ENCODE measurements at places on chromosomes 16 and 17.

DNA sequence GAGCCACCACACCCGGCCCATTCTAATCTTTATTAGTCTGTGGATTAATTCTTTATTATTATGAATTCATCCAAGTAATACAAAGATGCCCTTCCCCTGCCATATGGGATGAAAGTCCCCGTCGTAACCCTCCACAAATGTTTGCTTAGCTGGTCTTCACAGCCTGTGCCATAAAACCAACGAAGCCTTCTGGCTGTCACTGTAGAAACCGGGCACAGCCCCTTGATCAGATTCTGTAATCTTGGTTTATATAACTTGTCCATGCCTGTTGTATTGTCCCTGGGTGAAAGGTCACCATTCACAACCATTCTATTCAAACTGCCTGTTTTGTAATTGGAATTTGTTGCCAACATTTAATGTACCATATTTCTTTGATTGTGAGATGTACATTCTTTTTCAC is 66.5 kb downstream of the ATP2C2 start:
- no peak for DNase-seq

GRCh38 chr17:72030067-72030899 is 90.5 kb upstream of the SOX9 start:
- DNase-seq: no peak

GRCh38 chr16:27321013-27321915 is 7.5 kb downstream of the IL4R start:
- DNase-seq: peak; percentile 37

DNA sequence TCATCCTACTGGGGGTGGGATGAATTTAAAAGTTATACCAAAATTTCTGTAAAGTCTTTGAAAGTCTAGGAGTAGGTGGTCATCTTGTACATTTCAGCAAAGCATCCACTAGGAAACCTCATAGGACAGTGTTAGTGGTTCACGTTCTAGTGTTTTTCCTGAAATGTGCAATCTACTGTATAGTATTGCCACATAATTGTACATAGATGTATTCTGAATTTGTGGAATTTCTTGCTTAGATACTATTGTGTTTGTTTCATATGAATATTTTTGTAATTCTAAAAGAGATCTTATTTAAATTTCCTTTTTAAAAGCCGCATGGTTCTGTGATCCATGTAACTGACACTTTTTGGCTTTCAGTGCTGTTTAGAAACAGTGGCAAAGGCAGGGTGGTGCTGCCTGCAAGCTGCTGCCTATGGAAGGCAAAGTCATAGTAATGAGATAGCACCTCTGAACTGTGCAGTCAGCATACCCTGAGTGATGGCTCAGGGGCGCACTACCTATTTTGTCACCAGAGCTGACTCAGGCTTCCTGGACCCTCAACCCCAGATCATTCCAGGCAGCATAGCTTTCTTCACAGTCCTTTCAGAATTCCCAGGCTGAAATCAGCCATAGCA is 193.3 kb downstream of the MRTFB start:
- no peak for DNase-seq

DNA sequence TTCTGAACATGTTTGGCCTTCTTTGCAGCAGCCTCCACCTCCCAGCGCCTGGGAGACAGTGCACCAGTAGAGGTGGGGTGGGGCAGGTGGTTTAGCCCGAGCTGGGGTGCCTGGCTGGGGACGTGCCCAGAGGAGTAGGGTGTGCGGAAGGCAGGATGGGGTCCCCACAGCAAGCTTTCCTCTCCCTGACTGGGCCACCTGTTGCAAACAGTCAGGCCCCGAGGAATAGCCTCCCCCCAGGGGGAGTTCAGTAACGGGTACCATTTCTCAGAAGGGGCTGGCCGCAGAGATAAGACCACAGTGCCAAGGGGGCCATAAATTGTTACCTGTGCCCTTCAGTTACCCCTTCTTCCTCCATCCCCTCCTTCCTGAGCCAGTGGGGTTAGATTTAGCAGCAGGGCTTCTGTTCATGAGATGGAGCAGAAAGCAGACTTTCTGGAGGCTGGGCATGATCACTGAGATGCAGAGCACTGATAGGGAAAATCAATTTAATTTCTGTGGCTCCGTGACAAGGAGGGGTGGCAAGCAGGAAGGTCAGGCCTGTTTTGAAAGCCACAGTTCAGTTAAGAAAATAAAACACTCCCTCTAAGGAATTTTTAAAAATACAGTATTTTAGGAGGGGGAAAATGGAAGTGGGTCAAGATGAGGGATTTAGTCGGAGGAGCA is 181.9 kb downstream of the MSI2 start:
- DNase-seq: no peak

GRCh38 chr17:65301184-65301583 is 164.0 kb downstream of the RGS9 start:
- DNase-seq: no peak

- no peak for DNase-seq
Measured at GRCh38 chr17:33989361-33990148, 265.5 kb upstream of the CCL2 start.

- no peak for DNase-seq
Measured at GRCh38 chr17:35660902-35661301, 70.5 kb upstream of the RASL10B start.

GRCh38 chr17:47803751-47804150 is 17.8 kb downstream of the OSBPL7 start:
- no peak for DNase-seq

- DNase-seq: no peak
Measured at GRCh38 chr16:81830845-81831540, 51.9 kb downstream of the PLCG2 start.

DNA sequence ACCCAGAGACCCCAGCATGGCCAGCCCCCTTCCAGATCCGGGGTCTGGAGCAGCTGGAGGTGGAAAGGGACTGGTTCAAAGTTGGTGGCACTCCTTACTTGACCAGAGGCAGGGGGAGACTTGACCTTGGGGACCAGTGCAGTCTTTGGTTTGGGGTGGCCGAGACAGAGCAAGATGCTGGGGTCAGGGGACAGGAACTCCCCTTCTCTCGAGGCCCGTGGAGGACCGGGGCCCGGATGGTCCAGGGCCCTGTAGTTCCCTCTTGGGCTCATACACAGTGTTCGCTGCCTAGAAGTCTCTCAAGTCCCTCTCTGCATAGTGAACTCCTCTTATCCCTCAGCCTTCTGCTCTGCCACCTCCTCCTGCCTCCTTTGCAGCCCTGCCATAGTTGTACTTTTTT is 601 bp upstream of the PRSS33 start:
- DNase-seq: no peak

DNA sequence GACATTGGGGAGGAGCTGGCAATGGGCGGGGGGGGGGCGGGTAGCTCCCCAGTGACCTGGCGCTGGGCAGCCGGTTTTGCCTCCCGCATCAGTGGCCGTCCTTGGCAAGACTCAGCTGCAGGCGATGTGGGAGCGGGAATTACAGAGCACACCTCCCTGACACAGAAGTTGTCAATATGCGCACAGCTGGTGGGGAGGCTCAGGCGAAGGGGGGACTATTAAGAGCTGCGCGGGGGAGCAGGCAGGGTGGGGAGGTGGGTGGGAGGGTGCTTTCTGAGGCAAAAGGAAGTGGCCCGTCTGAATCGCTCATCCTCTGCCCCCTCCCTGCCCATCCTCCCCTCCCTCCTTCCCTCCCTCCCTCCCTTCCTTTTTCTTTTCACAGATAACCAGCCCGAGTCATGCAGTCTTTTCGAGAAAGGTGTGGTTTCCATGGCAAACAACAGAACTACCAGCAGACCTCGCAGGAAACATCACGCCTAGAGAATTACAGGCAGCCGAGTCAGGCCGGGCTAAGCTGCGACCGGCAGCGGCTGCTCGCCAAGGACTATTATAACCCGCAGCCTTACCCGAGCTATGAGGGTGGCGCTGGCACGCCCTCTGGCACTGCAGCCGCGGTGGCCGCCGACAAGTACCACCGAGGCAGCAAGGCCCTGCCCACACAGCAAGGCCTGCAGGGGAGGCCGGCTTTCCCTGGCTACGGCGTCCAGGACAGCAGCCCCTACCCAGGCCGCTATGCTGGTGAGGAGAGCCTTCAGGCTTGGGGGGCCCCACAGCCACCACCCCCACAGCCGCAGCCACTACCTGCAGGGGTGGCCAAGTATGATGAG is 44.0 kb downstream of the SREBF1 start:
- peak; percentile 23 for DNase-seq

DNA sequence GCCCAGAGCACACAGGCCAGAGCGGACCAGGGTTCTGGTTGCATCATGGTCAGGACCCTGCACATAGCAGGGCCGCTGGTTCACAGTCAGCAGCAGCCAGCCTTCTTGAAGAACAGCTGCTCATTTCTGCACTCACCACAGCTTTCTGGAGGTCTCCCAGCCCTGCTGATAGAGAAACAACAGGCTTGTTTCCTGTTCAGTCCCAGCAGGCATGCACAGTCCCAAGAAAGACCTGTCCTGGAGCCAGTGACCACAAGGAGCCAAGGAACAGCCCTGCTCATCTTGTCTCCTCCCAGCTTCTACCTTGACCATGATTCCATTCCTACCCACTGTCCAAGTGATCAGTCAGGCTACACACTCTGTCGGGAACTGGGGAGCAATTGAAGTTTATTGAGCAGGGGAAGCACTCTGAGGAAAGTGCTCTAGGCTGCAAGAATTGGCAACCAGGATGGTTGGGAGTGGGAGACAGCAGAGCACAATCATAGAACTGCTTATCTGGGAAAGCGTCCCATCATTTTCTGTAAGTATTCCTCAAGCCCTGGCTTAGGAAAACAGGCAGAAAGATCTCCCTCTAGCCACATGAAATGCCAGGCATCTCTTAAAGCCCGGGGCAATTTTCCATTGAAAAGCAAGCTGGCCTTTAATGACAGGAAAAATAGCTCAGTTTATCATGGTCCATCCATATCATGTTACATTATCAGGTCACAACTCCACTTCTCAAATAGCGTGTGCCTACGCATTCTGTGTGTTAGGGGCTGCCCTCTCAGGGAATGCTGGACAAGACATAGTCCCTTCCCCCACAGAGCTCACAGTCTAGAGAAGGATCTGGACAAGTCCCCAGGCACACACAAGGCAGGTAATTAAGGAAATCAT is 155.4 kb upstream of the FOXF1 start:
- DNase-seq: no peak

DNA sequence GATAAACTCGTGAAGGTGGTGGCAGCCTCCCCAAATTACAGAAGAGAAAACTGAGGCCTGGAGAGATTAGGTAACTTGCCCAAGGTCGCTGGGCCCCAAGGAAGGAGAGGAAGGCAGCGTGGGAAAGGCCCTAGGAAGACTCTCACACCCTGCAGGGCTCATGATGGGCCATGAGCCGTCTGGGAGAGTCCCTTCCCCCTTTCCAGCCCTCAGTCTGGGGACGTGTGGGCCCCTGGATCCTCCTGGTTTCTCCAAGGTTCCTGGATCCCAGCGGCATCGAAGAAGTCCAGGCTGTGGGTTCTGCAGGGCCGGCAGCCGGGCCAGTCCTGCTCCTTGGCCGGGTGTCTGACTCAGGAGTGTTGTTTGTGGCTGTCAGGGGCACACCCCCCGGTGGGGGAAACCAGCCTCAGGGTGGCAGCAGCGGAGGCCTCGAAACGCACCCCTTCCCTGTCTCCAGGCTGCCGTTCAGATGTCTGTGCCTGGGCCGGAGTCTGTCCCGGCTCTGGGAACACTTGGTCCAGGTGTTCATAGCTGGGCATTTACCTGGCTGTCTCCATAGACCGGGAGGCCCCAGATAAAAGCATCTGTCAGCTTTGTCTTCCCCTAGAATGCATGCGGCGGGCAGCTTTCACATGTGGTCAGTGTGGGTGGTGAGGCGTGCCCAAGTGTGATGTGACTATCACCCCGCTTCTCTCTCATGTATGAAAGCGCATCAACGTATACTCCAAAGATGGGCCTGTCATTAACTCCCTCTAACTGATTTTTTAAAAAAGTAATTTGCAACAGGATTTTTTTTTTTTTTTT is 3.7 kb upstream of the RAP1GAP2 start:
- no peak for DNase-seq

- peak; percentile 38 for DNase-seq
Measured at GRCh38 chr16:4529085-4530060, 9.2 kb downstream of the CDIP1 start.

DNA sequence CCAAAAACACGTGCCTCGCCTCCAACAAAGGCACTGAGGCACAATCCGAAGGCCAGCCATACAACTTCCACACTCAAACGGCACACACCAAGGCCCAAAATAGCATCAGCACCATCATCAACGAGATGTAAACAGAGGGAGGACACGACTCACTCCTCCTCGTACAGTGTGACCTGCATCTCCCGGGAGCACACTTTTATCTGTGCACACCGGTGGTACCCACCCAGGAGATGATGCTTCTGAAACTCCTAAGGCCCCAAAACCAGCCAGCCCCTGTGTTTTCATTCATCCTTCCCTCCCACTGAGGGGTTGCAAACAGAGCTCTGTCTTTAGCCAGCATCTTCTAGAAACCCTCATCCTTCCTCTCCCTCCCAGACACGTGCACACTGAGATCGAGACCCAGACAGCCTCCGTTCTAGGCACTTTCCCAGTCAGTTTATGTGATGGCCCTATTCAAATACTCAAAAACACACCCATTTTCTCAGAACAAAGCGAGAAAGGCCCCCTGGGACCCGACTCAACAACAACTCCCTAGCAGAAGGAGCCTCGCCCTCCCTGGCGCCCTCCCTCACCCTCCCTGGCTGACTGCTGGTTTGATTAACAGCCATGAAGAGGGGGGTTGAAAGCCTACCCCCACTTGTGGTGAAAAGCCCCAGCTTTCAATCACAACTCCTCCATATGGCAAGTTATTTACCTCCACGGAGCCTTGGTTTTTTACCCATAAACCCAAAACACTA is 76.3 kb downstream of the GAS7 start:
- DNase-seq: no peak

DNA sequence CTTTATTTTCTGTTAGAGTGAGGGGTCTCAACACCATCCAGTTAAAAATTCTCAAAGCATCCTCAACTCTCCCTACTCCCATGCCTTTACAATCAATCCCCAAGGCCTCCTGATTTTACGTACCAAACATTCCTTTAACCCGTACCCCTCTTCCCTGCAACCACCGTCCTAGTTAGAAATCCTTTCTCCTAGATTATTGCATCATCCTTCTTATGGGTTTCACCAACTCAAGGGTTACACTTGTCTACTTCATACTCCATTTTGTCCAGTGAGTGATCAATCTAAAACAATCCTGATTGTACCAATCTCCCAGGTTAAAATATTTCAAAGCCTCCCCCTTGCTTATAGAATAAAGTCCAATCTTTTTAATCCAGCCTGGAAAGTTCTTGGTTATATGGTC is 24.7 kb downstream of the SOX9 start:
- DNase-seq: no peak

GRCh38 chr16:901715-902601 is 68.8 kb downstream of the LMF1 start:
- DNase-seq: no peak

DNA sequence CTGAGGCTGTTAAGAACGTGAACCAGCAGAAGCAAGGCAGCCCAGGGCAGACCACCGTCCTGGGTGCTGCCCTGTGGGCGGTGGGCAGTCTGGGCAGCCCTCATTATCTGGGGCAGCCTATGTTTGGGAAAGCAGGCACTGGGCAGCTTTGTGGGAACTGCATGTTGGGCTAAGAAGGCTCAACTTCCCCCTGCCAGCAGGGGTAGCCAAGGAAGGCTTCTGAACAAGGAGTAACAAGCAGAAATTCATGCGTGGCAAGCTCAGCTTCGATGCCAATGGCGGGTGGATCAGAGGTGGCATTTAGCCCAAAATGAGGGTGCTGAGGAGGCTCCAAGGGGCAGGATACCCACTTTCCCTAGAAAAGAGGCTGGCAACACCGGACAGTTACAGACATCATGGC is 42.7 kb upstream of the METRNL start:
- DNase-seq: no peak

- DNase-seq: peak; percentile 39
Measured at GRCh38 chr16:4373909-4374742, 2.5 kb downstream of the VASN start.

- no peak for DNase-seq
Measured at GRCh38 chr16:11621920-11622651, 35.4 kb upstream of the LITAF start.

- no peak for DNase-seq
Measured at GRCh38 chr17:9350080-9350479, 225.5 kb downstream of the STX8 start.
